ENCODE measurements at places on chromosomes 3 and 15.

DNA sequence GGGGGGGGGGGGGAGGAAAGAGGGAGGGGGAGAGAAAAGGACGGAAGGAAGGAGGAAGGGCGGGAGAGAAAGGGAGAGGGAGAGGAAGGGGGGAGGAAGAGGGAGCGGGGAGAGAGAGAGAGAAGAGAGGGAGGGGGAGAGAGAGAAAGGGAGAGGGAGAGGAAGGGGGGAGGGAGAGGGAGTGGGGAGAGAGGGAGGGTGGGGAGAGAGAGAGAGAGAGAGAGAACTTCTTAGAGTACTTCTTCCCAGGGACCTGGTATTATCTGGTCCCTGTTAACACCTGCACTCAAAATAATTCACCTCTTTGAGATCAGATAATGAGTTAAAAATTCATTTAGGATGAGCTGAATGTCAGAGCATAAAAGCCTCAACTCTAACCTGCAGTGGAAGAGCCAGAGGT is 1.1 kb downstream of the SEC13 start:
- DNase-seq = no peak

DNA sequence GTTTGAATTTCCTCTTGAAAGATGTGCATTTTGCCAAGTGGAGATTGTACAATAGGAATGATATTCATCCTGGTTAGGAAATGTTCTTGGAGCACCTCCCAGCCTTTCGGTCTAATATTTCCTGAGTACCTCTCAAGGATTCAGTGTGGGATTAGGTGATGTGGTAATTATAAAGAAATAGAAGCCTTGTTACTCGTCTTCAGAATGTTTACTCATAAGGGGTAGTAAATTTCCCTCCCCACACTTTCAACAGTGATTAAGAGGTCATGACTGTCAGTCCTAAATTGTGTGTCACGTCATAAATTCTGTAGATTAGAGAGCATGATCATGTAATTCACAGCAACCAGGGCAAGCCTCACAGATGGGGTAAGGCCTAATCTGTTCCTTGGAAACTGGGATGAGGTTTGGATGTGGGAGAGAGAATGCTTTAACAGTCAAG is 633.1 kb upstream of the TBL1XR1 start:
- no peak for DNase-seq

DNA sequence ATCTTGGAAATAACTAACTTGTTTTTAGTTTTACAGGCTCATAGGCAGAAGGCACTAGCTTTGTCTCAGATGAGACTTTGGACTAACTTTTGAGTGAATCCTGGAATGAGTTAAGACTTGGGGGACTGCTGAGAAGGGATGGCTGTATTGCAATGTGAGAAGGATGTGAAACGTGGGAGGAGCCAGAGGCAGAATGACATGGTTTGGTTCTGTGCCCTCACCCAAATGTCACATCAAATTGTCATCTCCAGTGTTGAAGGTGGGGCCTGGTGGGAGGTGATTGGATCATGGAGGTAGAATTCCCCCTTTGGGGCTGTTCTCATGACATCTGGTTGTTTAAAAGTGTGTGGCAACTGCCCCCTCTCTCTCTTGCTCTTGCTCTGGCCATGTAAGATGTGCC is 28.8 kb upstream of the CCDC50 start:
- no peak for DNase-seq

DNA sequence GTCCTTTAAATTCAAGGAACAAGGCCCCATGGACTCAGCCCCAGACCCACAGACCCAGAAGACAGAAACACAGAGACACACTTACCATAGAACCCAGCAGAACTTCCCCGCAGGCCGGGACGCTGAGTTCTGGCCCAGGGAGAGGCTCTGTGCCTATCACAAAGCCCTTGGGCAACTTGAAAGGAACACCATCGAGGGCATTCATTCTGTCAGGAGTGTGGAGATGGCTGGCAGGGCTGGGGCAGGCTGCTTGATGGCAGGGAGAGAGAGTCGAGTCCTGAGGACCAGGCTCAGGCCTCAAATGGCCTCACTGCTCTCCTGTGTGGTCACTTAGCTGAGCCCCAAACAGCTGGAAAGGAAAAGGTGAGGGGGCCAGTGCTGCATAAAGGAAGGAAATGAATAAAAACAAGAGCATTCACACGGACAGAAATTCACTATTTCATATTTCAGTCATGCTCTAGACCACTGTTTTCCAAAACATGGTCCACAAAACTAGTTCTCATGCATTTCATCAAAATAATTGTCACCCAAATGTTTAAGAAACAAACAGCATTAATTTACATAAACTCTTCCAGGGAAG is 8.9 kb downstream of the UBAP1L start:
- DNase-seq = no peak

DNA sequence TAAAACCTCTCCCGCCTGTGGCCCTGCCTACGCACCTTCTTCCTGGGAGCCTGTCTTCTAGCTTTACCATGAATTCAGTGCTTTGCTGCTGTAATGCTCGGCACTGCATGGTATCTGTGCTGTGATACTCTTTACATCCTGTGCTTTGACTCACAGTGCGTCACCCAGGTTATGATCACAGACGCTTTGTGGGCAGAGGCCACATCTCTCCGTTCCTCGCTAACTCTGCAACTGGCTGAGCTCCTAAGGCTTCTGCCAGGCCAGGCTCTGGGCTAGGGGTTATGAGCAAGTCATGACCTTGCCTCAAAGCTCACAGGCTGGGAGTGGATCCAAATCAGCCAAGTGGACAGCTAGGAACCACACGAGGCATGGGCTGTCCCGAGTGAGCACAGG is 23.2 kb downstream of the SPTBN5 start:
- peak; percentile 7 for DNase-seq

GRCh38 chr15:59334076-59334415 is 38.6 kb downstream of the MYO1E start:
- DNase-seq = no peak

- DNase-seq = no peak
Measured at GRCh38 chr15:82132742-82133141, 86.9 kb upstream of the MEX3B start.

DNA sequence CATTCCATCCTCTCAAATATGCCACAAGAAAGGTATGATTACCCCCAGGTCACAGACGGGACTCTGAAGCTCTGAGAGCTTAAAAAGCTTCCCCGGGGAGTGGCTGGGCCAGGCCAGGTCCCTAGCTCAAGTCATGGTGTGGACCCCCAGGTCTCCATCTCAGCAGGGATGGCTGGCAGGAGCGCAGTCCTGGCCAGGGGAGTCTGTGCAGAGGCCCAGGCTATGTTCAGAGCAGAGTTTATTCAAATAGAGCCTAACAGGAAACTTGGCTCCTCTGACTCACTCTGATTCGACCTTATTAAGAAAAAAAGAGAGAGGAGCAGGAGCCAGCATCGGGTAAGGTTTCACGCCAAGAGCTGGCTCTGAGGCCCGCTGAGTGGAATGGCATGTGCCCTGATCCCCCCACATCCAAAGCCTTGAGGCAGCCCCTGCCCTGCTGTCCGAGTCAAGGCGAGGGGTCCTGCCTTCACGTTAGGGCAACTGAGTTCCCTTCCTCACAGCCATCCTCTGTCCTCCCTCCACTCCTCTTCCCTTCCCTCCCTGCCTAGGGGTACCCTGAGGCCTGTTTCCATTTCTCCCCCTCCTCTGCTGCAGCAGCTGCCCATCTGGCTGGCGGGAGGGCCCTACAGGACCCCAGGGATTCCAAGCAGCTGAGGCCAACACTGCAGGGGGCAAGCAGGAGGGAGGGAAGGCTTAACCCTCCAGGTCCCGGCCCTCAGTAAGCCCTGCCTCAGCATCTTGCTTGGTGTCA is 1.9 kb upstream of the LOXL1 start:
- DNase-seq = no peak

- DNase-seq = no peak
Measured at GRCh38 chr15:46461416-46461815, 826.6 kb downstream of the SQOR start.

DNA sequence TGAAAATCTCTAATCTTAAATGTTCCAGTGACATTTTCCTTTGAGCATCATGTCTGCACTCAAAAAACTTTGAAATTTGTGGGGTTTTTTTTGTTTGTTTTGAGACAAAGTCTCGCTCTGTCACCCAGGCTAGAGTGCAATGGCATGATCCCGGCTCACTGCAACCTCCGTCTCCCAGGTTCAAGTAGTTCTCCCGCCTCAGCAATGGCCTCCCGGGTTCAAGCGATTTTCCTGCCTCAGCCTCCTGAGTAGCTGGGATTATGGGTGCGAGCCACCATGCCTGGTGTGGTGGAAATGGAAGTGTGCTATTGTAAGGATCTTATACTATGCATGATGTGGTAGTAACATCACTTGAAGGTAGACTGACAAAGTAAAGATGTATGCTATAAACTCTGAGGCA is 42.5 kb downstream of the TKT start:
- DNase-seq = no peak

DNA sequence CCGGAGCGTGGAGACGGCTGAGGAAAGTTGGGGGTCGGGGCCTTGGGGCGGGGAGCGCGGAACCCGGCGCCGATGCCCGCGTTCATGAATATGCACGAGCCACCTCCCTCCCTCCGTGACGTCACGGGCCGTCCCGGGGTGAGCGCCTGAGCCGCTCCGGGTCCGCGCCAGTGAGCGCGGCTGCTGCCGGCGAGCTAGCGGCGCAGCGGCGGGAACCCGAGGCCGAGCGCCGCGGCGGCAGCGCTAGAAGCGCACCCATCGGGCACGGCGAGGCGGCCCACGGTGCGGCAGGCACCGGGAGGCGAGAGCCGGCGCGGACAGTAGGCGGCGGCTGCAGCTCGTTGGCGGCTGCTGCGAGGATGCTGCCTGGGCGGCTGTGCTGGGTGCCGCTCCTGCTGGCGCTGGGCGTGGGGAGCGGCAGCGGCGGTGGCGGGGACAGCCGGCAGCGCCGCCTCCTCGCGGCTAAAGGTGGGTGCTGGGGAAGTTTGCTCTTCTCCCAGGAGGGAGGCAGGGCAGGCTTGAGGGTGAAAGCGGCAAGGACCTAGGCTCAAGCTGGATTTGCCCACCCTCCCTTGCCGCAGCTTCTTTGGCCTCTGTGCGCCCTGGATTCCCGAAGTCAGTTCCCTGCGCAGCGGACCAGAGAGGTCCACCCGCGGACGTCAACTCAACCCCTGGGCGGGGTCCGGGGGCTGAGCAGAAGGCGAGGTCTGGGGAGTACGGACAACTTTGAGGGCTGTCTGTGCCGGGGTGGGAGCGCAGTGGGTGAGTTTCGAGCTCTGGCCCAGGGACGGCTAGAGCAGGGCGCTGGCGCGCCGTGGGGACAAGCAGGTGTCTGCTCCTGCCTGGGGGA is at the start of gene CLSTN2:
Gene CLSTN2, plus strand, starts transcription at position 170 of the 850 bp plus-strand sequence.
- DNase-seq = no peak

DNA sequence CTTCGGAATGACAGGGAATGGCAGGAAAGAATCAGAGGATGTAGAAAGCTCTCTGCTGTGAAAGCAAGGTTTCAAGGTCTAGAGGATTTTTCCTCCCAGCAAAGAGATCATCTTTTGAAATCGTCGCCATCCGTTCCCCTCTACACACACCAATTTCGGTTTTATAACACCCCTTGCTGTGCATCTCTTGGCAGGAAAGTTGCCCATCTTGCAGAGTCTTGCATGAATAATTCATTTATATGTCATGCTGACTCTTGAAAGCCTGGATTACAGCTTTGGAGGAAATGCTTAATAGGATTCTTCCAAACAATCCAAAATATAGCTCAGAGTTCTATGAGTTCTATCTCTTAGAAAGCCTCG is 262.7 kb downstream of the CHL1 start:
- DNase-seq = no peak

DNA sequence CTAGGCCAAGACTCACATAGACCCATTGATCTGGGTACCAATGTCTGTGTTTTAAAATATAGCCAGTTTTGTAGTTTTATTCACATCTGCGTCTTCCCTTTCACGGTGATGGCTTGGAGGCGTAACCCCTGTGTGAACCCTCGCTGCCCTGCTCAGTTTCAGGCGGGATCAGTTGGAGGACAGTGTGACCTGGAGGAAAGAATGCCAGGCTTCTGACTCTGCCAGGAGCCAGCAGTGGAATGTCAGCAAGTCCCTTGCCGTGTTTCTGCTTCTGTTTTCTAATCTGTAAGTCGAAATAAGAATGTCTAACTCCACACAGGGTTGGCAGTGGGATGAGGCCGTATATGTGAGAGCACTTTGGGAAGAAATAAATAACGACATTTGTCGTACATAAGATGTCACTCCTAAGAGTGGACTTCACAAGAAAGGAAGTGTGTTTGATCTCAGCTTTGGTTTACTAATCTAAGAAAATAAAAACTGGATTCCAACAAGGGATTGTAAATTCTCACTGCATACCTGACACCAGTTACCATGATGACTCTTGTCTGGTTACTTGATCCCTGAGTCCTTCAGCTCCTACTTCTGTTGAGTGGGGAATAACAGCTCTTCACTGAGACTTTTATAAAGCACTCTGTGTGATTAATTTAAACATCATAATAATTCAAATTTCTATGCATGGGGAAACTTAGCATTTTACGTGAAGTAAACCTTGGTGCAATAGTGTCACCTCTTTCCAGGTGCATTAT is 6.3 kb upstream of the CA12 start:
- DNase-seq = no peak

GRCh38 chr3:31541089-31541488 is 8.4 kb downstream of the STT3B start:
- no peak for DNase-seq

- no peak for DNase-seq
Measured at GRCh38 chr3:53845881-53846133, 412 bp downstream of the CHDH start.

DNA sequence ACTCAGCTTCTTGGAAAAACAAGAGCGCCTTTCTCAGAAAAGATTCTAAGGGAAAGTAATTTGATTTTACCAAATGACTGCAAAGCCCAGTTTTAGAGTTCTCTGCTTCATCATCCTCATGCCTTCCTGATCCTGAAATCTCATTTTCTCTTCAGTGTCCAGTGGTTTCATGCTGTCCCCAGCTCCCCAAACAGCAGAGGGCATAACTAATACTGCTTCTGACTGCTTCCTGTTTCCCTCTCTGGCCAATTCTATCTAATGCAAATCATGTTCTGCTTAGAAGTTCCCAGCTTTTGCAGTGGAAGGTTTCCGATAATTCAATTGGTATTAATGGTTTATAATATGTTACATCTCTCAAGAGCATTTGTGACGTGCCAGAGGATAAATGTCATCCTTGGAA is 161.1 kb downstream of the CLSTN2 start:
- DNase-seq = no peak

DNA sequence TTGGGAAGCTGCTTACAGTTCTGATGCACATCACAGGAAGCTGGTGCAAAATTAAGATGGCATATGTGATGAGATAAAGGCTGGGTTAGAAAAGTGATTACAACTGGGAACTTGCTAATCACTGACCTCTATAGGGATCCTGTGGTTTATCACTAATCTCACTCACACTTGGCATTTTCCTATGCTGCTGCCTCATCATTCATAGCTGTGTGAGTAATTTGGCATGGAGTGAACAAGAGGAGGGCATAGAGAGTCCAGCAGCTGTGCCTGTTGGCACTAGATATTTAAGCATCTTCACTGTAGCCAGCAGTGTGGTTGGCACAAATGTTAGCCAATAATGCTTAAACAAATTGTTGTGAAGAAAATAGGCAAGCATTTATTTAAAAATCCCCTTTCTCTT is 217.7 kb upstream of the CGNL1 start:
- no peak for DNase-seq

- DNase-seq = no peak
Measured at GRCh38 chr3:46950650-46951241, 25.8 kb downstream of the CCDC12 start.

Measured in stimulated activated CD4-positive, alpha-beta T cell treated with anti-CD3 and anti-CD28 coated beads, Interleukin-1b, Interleukin-23, amount 100 ng/mL, for 1 hour (primary cell).